NCI-H524 (cell line): ENCODE measurements at places on chromosomes 1 and 21.

DNA sequence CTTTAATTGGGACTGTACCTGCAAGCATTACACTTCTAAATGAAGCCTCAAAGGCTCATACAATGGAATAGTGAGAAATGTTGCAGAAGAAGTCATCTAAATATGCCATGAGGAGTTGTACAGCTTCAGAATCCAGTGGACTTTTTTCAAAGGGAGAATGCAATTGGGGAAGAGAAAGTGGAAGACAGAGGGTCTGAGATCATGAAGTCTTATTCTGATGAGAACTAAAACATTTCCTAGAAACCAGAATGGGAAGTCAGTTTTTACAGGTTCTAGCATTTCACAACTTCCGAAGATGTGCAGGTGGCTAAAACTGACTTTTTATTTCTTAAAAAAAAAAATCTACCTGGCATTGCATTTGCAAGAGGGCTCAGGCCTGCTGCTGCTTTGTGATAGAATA lies 424.4 kb upstream of the RUNX1 start:
- DNase-seq: no peak

- DNase-seq: no peak
Measured at GRCh38 chr1:221712776-221713431, 29.0 kb downstream of the DUSP10 start.

DNA sequence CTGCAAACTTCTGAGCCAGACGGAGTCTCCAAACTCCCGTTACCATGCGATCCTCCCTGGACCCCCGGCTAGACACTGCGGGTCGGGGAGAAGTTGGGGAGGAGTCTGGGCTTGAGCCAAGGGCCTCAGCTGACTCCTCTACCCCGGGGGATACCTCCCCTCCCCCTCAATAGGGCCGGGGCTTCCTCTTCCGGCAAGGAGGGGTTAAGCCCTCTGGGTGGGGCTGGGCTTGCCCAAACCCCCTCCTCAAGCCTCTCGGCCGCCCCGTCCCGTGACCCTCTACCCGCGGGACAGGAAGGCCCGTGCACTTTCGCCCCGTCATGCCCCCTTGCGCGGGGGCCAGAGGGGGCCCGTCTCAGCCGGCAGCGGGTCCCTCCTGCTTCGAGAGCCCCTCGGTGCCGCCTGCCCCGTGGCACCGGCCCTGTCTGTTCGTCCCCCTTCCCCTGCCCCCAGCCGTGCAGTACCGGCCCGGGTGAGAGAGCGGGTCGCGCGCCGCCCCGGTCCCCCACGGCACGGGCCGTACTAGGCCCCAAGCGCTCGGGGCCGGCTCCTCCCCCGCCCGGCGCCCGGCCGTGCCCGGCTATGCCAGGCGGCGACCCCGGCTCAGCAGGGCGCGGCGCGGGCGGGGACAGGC lies 652 bp downstream of the ARL8A start:
- peak; percentile 26 for DNase-seq

DNA sequence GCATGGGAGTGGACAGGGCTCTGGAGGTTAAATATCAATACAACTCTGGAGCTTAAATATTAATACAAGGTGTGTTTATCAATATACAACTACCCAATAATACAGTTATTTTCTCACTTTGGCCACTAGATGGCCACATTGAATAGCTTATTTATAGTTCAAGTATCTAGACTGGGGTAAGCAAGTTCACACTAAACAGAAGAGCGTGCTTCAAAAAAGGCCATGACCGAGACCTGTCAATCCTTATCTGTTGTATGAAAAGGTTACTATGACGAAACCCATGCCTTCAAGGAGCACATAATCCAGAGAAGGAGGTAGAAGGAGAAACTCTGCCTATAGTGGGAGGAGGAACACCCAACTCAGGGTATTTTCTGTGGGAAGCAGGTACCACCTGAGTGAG lies 29.1 kb downstream of the CHML start:
- DNase-seq: peak; percentile 9

GRCh38 chr1:35223084-35223630 lies 30.2 kb upstream of the SFPQ start:
- no peak for DNase-seq

- DNase-seq: no peak
Measured at GRCh38 chr1:166119471-166119965, 47.3 kb downstream of the FAM78B start.

- peak; percentile 8 for DNase-seq
Measured at GRCh38 chr1:101112051-101112780, 86.6 kb upstream of the DPH5 start.

DNA sequence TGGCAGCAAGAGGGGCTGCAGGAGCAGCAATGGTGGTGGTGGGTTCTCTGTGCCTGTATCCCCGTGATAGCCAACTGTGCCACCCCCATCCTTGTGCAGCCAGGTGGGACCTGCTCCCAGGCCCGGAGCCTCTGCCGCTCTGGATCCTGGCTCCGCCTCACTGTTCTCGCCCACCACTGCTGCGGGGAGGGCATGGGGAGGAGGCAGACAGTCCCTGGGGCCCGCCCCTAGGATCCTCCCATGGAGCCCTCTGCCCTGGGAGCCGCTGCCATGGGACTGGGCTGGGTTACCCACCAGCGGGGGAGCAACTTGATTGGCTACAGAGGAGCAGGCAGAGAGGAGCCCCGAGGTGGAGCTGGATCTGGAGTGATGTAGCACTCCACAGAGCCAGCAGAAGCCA lies 31.6 kb downstream of the CD1D start:
- DNase-seq: no peak

DNA sequence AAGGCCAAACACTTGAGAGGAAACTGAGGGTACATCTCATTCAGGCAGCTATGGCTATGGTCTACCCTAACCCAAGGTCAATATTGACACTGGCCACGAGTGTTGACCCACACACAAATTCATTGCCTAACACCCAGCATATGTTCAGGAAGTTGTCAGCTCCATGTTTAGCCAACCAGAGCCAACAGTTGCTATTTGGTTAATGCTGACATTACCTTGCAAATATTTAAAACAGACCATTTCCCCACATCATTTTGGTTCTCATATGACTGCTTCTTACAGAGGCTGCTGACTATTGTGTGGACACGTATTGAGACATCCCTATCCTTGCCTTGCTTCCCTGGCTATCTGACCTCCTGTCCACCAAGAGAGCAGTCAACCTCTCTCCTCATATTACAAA lies 97.3 kb downstream of the LMX1A start:
- DNase-seq: no peak

- no peak for DNase-seq
Measured at GRCh38 chr1:42639116-42639515, 19.1 kb upstream of the PPIH start.

- no peak for DNase-seq
Measured at GRCh38 chr1:163172596-163172995, 30.1 kb downstream of the RGS5 start.

- no peak for DNase-seq
Measured at GRCh38 chr1:4637616-4638344, 16.6 kb upstream of the AJAP1 start.

- no peak for DNase-seq
Measured at GRCh38 chr1:156912861-156913808, 7.3 kb upstream of the LRRC71 start.

DNA sequence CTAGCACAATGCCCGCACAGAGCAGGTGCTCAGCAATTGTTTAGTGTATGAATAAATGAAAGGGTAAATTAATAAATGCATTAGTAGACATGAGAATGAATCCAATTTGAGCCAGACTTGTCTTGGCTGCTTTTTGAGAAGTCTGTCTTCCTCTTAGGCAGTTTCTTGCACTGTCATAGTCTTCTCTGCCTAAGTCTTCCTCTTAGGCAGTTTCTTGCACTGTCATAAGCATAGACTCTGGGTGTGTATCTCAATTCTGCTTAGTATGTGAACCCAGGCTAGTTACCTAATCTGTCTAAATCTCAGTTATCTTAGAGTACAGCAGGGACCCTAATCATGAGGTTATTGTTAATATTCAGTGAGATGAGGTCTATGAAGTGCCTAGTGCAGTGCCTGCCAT lies 27.2 kb downstream of the NHLH2 start:
- no peak for DNase-seq

GRCh38 chr1:53406551-53407235 lies 52.5 kb upstream of the DMRTB1 start:
- no peak for DNase-seq

- DNase-seq: no peak
Measured at GRCh38 chr1:147204080-147204479, 21.1 kb downstream of the FMO5 start.

DNA sequence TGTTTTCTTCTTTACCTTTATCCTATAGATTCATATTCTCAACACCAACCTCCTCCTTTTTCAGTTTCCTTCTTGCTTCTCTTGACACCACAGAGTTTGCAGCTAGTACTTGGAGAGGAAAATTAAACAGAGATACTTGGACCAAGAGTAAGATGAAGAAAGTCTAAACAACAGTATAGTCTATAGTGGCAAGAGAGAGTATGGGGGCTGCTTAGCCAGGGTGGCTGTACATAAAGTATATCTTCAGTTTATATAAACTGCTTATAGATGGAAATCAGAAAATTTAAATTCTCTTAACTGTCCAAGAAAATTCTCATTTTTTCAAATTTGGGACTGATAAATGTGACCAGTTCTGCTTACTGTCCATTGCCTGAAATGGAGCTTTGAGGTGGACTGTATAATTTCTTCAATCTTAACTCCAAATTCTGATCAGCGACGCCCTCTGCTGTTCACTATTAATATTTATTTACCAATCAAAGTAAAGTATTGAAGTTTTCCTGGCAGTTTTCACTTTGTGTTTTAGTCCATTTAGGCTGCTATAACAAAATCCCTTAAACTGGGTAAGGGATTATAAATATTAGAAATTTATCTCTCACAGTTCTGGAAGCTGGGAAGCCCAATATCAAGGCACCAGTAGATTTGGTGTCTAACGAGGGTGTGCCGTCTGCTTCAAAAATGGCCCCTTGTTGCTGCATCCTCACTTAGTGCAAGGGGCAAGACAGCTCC lies 14.8 kb upstream of the METTL18 start:
- DNase-seq: peak; percentile 17

- DNase-seq: no peak
Measured at GRCh38 chr21:27693376-27693775, 726.5 kb upstream of the ADAMTS5 start.

GRCh38 chr21:46265736-46266525 lies 19.5 kb downstream of the MCM3AP start:
- DNase-seq: no peak

GRCh38 chr1:12076425-12077005 lies 13.4 kb downstream of the TNFRSF8 start:
- DNase-seq: no peak

GRCh38 chr1:21939650-21940374 lies 2.7 kb upstream of the HSPG2 start:
- no peak for DNase-seq

DNA sequence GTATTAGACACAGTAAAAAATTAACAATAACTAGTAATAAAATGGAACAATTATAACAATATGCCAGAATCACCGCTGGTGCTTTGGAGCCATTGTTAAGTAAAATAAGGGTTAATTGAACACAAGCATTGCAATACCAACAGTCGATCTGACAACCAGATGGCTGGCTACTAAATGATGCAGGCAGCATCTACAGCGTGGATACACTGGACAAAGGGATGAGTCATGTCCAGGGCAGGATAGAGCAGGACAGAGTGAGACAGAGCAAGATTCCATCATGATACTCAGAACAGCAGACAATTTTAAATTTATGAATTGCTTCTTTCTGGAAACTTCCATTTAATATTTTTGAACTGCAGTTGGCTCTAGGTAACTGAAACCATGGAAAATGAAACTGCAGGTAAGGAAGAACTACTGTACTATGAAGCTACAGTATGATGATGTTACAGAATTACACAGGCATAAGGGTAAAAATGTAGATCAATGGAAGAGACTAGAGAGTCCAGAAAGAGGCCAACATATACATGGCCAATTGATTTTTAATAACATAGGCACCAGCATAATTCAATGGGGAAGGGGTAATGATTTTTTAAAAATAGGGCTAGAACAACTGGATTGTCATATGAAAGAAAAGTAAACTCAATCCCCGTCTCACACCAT lies 168.7 kb downstream of the RRAGC start:
- no peak for DNase-seq

DNA sequence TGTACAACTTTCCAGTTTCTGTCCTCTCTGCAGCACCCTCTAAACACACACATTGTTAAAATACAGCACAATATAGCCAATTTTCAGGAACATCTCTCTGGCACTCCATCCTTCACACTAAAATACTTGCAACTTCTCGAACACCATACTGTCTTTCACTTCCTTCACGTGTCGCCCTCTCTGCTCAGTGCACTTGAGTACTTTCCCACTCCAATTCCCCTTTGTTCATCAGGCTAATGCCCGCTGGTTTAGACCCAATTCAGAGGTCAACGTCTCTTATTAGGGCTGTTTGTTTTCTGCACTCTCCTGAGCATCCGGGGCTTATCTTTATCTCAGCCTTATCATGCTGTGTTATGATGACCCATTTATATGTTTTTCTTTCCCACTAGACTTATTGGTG lies 238.2 kb upstream of the SGIP1 start:
- DNase-seq: no peak

DNA sequence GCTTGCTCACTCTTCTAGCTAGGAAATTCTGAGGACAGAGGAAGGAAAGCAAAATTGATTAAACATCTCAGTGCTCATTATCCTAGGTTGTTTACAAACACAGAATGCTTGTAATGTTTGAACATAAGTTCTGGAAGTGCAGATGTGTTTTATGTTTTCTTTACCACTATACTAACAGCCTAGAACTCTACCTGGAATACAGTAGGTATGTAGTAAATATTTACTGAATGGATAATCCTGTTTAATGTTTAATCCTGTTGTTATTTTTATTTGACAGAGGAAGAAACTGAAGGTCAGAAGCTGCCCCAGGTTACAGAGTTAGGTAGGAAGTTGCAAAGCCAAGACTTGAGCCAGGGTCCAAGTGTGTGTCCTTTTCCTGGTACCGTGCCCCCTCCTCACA lies 6.1 kb downstream of the MTOR start:
- DNase-seq: no peak
